ENCODE measurements at places on chromosomes 3 and 15.

- DNase-seq: no peak
These were observed 79.6 kb upstream of the HERC1 start for GRCh38 chr15:63913336-63913735.

- no peak for DNase-seq
These were observed 10.7 kb upstream of the IQSEC1 start for GRCh38 chr3:13083898-13084297.

GRCh38 chr3:127856801-127857200 lies 34.5 kb upstream of the MGLL start:
- DNase-seq: no peak

- DNase-seq: no peak
These were observed 69.2 kb downstream of the RFTN1 start for GRCh38 chr3:16444344-16444743.

DNA sequence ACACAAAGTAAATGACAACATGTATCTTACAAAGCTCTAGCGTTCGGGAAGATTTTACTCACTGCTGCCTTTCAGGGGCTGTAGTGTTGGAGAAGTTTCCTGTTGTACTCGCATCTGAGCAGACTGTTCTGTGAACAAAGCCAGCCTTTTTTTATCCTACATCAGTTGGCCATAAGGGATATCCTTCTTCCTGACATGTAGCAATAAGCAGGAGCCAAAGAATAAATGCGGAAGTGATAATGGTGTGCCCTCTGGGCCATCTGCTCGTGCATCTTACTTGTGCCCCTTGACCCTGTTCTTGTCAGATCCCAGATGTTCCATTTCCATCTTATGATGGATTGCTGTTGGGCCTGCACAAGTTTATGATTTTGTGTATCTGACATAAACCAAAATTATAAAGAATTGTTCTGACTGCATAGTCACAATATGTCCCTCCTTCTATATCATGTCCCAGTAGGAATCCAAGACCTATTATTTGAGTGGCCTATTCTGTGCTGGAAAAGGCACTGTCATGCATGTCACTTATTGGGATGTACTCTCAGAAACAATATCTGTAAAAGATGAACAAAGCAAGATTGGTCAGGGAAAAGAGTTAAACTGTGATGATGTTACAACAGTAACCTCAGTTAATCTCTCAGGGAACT lies 631.3 kb downstream of the NSUN3 start:
- DNase-seq: no peak

Measured in hypothalamus (tissue), 51 donors.